Activated effector memory CD4-positive, alpha-beta T cell treated with anti-CD3 and anti-CD28 coated beads, Interleukin-2, amount 50 U/mL, for 16 hours (primary cell): ENCODE measurements at places on chromosomes 3 and 15.

DNA sequence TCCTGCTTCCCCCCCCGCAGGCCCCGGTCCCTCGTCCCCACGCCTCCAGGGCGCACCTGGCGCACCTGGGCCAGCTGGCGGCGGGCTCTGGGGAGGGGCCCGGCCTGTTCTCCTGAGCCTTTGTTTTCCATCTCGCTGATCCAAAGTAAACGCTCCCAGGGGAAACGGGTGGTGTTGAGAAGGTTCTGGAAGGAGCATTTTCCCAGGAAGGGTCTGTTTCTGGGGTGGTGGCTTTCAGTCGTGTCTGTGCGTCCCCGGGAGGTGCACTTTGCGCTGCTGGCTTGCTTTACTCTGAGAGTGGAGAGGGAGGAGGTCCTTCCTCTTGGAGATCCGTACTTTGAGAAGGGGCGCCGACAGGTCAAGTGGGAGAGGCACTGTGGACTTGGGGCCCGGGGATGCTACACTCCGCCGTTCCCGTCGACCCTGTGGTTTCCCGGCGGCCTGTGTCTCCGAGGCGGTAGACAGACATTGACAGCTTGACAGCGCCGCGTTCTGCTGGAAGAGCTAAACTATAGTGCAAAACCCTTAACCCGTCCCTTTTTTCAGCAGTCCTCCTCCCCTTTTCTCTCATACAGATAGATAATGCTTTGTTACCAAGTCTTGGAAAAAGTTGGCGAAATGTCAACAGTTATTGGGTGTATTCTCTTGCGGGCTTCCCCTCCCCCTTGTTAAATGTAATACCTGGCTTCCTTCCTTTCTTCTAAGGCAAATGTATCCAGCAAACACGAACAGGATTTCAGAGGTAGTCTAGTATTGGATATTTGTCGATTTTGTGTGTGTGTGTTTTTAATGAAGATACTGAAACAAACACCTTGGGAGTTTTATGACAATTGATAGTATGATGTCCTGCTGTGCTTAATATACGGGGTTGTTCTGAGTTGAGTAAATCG is 6.5 kb downstream of the TPM1 start:
- DNase-seq: peak; percentile 73

- DNase-seq: no peak
Measured at GRCh38 chr3:124415446-124415960, 314.7 kb upstream of the UMPS start.

DNA sequence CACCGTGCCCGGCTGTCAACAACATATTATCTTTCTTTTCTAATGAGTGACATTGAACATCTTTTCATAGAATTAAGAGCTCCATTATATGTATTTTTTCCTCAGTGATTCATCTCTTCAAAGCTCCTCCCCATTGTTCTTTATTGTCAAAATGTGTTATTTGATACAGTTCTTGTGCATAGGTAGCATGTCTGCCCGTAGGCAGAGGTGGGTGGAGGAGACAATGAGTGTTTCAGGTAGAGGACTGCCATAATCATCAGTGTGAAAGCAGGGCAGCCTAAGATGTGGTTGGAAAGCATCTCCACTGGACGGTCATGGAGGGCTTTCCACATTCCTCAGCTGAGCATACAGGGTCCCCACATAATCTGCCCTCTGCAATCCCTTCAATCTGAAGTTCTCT is 452.0 kb upstream of the MCTP2 start:
- no peak for DNase-seq

GRCh38 chr3:76509179-76509830 is 530.6 kb upstream of the ROBO2 start:
- no peak for DNase-seq

GRCh38 chr3:100740207-100740606 is 30.9 kb downstream of the TFG start:
- DNase-seq: no peak

GRCh38 chr15:44536302-44536961 is 515 bp upstream of the EIF3J start:
- DNase-seq: no peak

DNA sequence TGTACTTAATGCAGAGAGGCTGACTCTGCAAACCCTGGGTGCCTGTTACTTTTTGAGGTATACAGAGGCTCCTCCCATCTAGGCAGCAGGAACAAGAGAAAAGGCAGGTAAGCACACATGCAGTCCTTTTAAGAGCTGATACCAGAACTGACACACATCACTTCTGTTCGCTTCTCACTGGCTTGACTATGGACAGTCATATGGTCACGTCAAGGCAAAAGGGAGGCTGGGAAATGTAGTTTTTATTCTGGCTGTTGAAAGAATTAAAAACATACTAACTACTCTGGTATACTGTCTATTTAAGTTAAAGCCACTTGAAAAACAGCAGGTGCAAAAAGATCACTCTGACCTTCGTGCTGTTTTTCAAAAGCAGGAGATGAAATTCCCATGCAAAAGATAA is 218.3 kb downstream of the CTNNB1 start:
- DNase-seq: no peak

DNA sequence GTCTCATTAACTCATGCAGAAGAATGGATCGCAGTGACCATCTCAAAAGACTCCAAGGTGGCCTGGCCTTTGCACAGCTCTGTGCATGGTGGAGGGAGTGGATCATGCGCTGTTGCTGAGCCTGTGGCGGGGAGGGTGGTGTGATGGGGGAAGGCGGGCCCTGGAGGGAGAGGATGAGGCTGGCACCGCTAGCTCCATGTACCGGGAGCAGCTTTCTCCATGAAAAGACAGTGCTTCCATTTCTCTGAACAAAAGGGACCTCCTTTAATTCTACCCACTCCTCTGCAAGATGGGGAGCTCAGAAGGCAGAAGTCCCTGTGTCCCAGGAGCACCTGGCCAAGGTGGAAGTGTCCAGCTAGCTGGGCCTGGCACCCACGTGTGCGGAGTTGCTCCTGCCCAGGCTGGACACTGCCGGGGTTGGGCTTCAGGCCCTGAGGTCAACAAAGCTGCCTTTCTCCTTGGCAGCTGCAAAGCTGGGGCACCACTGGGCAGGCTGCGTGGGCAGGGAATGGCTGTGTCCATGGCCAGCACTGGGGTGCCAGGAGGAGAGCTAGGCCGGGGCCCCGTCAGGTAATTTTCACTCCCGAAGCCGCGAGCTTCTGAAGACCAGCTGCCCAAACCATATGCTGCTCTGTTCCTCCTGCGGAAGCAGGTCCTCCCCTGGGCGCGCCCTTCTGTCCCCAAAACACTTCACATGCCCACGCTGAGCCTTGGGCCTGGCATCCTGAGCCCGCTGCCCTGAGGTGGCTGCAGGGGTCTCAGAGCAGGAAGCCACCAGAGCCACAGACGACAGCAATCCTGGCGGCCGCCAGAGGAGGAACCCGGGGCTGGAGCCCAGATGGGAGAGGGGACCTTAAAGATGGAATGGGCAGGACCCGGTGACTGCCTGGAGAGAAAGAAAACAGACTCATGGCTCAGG is 6.4 kb downstream of the MAP6D1 start:
- no peak for DNase-seq

DNA sequence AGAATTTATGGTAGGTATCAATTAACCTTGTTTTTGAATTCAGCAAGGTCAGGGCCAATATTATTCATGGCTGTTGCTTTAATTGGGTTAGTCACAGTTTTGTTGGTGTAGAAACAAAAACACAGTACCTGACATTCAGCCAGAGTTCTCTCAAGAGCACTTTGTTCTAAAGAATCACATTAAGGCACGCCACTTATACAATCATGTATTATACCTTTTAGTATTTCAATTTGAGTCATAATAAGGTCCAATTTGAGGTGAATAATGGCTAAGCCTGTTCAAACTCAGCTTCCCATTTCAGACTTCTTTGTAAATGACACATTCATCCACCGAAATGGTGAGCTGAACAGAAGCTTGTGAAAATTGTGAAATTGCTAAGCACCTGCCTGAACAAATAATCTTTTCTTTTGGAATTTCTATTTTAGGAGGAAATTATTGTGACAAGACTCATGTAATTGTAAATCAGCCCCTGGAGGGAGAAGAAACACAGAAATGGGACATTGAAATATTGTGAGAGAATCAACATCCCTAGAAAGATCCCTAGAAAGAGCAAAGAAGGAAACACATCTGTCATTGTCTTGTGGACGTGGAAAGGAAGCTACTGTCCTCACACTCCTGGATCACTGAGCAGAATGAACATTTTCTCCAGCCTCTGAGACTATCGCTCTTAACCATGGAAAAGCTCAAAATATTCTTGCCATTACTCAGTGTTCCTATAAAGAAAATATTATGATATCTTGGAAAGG is 29.3 kb downstream of the RIOX2 start:
- DNase-seq: no peak
